ENCODE measurements at places on chromosomes 6 and 20. TPM values are rescaled to one million over a fixed set of nuclear protein-coding genes. Genes with fewer than 3 reads are reported as not detected.

The WFDC12 gene
- not detected for total RNA-seq

The RIMS1 gene
- 1.1 TPM for total RNA-seq

The TMEM170B gene
- total RNA-seq, result 0.65 TPM

The WFDC11 gene
- total RNA-seq, result not detected

The ARFGEF2 gene
- total RNA-seq, result 15.6 TPM

The RNASET2 gene
- total RNA-seq, result 133 TPM

The HCRTR2 gene
- total RNA-seq, result not detected

The SYNGAP1 gene
- total RNA-seq, result 2.3 TPM

The TPBG gene
- 51.3 TPM for total RNA-seq

The BMP6 gene
- 0.13 TPM for total RNA-seq

The CST1 gene
- 0.25 TPM for total RNA-seq

The OVOL2 gene
- not detected for total RNA-seq

The ISM1 gene
- total RNA-seq, result 0.33 TPM

The ZC2HC1B gene
- not detected for total RNA-seq

The C20orf141 gene
- total RNA-seq, result 0.76 TPM

The MEI4 gene
- total RNA-seq, result not detected

The GPR63 gene
- total RNA-seq, result 2.0 TPM

The AGER gene
- 3.4 TPM for total RNA-seq

The OGFRL1 gene
- 19.1 TPM for total RNA-seq

The GRM4 gene
- total RNA-seq, result 0.89 TPM

The NT5E gene
- 49.2 TPM for total RNA-seq

The SYCP2L gene
- total RNA-seq, result 0.38 TPM

The MTCH1 gene
- total RNA-seq, result 201 TPM

The ERVFRD-1 gene
- total RNA-seq, result not detected

The UBD gene
- total RNA-seq, result not detected

The RAET1L gene
- total RNA-seq, result 0.65 TPM

The MTFR2 gene
- total RNA-seq, result 6.2 TPM

The QRSL1 gene
- 5.9 TPM for total RNA-seq

The MSH5 gene
- 9.3 TPM for total RNA-seq

The TXNDC5 gene
- total RNA-seq, result 214 TPM

The NOX3 gene
- not detected for total RNA-seq

The MUC22 gene
- total RNA-seq, result not detected

The FAM229B gene
- total RNA-seq, result 3.7 TPM

The GPX5 gene
- total RNA-seq, result not detected

The MROH8 gene
- total RNA-seq, result 0.33 TPM

The CLPSL1 gene
- not detected for total RNA-seq

The ID1 gene
- total RNA-seq, result 187 TPM

The LY6G6C gene
- total RNA-seq, result not detected

The BPIFA1 gene
- total RNA-seq, result not detected

The PLCB4 gene
- 34.4 TPM for total RNA-seq

The FKBP1C gene
- 0.13 TPM for total RNA-seq

The CCDC170 gene
- total RNA-seq, result 0.33 TPM

The SLC32A1 gene
- not detected for total RNA-seq

The COMMD7 gene
- 39.8 TPM for total RNA-seq

The OPRM1 gene
- not detected for total RNA-seq

Data from mesangial cell (primary cell).